ENCODE measurements at places on chromosomes 2 and 18.

- DNase-seq, result no peak
These were observed 16.7 kb downstream of the PKDCC start for GRCh38 chr2:42064417-42064942.

DNA sequence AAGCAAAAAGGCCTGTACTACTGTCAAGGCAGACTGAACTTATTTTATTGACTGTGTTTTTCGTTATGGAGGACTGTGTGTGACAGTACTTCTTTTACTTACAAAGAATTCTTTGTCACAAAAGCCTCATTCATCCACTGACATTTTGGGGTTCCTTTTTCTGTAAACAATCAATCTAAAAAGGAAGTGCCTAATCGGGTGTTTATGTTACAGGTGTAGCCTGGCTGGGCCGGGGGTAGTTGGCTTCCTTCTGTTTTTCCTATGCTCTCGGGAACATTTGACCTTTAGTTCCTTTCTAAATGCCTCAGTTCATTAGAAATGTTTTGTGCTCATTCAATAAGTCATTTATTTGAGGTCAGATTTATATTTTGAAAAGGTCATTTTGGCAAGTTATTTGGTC is 8.3 kb downstream of the ZCCHC2 start:
- no peak for DNase-seq

GRCh38 chr2:21422724-21423522 is 299.2 kb downstream of the TDRD15 start:
- no peak for DNase-seq

DNA sequence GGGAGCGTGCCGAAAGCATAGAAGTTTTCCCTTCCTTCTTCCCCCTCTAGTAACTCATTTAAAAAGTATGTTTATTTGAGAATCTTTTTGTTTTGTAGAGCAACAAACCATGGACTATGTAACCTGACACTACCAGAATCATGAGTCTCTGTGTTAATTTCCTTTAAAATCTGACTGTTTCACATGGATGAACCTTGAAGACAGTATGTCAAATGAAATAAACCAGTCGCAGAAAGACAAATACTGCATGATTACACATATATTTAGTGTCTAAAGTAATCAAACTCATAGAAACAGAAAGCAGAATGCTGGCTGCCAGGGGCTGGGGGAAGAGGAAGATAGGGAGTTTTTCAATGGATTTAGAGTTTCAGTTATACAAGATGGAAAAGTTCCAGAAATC is 32.3 kb downstream of the PTPN2 start:
- no peak for DNase-seq

- DNase-seq, result no peak
These were observed 164.4 kb downstream of the AFF3 start for GRCh38 chr2:99977966-99978365.

GRCh38 chr2:182541268-182541667 is 114.4 kb upstream of the PDE1A start:
- no peak for DNase-seq

- DNase-seq, result no peak
These were observed 300.0 kb downstream of the GBX2 start for GRCh38 chr2:235868224-235868623.

- peak; percentile 44 for DNase-seq
These were observed 81.2 kb downstream of the ADD2 start for GRCh38 chr2:70686577-70687460.

DNA sequence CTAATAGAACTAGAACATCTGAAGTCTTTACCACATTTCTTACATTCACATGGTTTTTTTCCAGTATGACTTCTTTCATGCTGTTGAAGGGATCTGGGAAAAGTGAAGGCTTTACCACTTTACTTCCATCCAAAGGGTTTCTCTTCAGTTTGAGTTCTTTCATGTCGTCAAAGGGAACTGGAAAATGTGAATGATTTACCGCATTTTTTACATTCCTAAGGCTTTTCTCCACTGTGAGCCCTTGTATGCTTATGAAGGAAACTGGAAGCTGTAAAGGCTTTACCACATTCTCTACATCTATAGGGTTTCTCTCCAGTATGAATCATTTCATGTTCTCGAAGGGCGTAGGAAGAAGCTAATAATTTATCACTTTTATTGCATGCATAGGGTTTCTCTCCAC is 46.7 kb downstream of the NBEAL1 start:
- DNase-seq, result no peak

- no peak for DNase-seq
These were observed 432.3 kb downstream of the PID1 start for GRCh38 chr2:228838819-228839218.

GRCh38 chr2:227661025-227661649 is 5.5 kb upstream of the SCYGR5 start:
- DNase-seq, result no peak

DNA sequence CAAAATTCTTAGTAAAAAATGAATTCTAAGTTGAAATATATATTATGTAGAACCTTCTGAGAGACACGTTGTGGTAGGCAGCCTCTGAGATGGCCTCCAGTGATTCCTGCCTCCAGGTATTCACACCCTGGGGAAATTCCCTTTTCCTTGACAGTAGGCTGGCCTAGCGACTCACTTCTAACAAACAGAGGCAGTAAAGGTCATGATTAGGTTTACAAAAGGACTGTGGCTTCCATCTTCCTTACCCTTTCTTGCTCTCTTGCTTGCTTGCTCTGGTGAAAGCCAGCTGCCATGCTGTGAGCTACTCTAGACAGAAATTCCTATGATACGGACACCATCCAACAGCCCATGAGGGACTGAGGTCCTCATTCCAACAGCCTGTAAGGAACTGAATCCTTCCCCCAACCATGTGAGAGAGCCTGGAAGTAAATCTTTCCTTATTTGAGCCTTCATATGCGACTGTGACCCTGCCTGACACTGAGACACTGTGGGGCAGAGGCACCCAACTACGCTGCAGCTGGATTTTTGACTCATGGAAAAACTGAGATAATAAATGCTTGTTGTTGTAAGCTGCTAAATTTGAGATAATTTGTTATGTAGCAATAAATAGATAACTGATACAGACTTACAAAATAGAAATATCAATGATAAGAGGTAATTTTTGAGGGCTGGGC is 32.7 kb upstream of the SERTAD2 start:
- DNase-seq, result no peak

- peak; percentile 51 for DNase-seq
These were observed 3.5 kb downstream of the CDK5R2 start for GRCh38 chr2:218962859-218963492.

DNA sequence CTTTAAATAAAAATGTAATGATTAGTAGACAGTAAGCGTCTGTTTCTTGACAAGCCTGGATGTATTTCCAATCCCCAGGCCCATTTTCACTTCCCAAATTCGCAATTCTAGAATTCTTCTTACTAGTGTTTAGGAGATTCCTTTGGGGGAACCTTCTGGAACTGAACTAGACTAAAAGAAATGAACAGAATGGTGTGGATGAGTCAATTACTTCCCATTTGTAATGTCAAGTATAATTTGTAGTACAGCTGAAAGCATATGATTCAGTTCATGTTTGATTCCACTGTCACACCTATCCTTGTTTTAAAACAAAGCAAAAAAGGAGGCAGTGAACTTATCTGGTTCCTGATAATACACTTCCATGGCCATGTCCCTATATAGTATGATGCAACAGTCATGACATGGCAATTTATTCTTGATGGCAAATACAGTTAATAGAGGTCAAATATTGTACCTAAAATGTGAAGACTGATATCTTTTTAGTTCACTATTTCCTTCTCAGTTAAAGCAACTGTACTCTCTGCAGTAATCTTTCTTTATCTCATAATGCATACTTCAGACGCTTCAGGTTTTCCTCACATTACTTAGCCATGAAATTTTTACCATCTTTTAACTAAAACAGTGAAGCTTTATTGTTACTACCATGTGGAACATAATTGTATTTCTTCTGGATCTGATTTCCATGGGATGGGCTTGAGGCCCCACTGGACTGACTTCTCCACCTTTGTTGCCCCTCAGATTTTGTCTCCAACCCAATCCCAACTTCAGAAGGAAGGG is 2.0 kb downstream of the IDH1 start:
- no peak for DNase-seq

DNA sequence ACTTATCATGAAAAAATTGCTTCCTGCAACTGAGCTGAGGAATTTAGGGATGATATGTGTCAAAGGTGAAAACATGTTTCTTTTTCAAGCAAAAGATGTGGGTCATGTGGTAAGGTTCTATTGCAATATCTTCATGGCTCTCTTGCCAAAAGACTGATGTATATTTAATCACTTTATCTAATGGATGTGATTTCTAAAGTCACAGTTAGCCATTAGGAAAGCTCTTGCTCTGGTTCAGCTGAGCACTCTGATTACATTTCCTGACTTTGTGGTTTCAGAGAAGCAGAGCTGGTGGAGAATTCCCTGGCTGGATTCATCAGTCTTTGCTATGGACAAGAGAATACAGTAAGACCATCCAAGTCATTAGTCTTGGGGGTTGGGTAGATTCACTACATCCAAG is 24.4 kb downstream of the SCN9A start:
- no peak for DNase-seq

DNA sequence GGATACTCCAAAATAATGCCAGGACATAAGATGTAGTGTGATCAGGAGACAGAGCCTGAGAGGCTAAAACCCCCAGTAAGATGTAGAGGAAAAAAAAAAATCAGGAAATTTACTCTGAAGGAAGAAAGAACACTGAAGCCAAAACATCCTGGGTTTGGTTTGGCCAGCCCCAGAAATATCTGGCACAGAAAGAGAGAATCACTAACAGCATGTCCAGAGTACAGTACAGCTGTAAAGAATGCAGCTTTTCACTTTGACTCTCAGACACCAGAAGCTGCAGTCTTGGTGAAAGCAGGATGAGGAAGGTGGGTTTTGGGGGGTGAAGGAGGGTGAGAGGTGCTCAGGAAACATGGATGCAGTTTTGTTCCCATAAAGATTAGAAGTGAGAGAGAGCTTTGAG is 1577.7 kb upstream of the ACVR2A start:
- DNase-seq, result no peak

DNA sequence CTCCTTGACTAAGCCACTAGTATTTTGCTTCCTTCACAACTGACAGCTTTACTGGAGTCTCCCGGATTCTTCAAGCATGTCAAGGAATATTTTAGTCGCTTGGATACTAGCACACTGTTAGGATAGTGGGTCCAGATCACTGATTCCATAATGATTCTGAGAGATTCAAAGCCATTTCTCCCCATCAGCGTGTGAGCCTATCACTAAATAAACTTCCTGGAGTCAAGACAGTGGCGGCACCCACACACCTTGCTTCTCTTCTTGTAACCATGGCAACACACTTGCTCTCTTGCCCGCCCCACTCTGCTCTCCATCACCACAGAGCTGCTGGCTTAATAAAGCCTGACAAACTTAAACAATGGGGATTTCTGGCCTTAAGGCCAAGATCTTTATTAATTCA is 245.1 kb downstream of the LRRTM1 start:
- DNase-seq, result no peak

DNA sequence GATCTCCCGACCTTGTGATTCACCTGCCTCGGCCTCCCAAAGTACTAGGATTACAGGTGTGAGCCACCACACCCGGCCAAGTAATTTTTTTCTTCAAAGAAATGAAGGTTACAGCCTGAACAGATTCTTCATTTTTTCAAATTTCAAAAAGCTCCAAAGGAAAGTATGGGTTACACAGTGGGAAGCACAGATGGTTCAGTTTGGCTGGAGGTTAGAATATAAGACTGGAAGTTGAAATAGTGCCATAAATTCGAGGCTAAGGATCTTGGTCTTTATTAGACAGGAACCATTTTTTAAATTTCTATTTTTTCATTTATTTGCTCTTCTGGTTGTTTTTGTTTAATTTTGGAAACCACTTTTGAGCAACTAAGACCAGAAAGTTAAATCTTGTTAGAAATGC is 120.0 kb downstream of the STK39 start:
- no peak for DNase-seq
